NCI-H1092 treated with DMSO at 0.1 percent for 48 hours (cell line): ENCODE measurements at places on chromosomes 3 and 15.

DNA sequence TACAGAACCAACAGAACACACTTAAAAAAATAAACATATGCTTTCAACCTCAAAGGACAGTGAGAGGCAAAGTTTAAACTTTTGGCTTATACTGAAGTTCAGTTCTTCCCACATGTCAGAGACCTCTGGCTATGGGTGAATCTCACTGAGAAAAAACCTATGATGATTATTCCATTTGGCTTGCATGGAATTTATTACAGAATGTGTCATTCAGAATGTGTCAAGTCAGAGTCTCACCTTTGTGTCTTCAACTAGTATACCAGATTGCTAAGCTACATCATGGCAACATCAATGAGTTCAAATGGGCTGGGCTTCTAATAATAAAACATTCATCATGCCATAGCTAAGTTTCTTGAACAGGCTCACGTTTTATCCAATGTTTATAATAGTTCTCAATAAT, 987.0 kb downstream of the NTRK3 start:
- DNase-seq: no peak

- DNase-seq: no peak
Observed at GRCh38 chr3:42130329-42131070, 39.3 kb downstream of the TRAK1 start.

DNA sequence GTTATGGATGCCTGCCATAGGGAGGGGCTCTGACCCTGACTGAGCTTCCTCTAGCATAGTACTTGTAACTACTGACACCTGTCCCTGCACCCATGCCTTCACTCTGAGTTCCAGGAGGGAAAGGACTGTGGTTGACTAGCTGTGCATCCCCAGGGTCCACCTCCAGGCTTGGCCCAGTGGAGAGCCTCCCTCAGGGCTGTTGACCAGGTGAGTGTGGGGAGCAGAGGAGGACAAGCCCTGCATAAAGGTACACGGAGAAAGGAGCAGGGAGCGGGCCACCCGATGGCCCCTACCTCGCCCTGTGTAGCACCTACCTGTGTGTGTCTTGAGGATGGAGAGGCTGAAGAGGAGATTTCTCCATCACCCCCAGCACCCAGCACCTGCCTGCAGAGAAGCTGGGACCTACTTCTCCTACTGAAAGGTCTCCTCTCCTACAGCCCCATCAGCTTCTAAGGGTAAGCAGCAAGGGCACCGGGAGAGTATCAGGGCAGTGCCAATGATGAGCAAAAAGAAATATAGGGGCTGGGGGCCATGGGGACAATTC, 6.7 kb upstream of the LTF start:
- no peak for DNase-seq

DNA sequence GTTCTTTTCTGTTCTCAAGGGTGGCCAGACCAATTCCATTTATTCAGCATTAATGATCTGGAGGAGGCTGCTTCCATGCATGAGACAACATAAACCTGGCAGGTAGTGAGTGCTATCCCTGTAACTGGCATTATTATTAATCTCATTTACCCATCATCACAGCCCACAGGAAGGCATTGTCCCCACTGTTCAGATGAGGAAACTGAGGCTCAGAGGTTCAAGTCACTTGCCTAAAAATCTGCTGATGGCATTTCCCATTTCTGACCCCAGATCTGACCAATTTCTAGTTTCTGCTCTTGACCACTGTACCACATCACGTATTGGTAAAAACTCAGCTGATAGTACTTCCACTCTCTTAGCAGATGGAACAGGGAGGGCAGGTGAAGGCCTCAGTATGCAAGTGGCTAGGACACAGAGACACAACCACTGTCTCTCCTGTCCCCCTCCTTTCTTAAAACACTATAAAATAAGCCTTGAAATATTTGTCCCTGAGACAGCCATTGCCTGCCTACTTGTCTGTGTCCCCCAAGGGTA, 36.1 kb downstream of the TRANK1 start:
- no peak for DNase-seq

DNA sequence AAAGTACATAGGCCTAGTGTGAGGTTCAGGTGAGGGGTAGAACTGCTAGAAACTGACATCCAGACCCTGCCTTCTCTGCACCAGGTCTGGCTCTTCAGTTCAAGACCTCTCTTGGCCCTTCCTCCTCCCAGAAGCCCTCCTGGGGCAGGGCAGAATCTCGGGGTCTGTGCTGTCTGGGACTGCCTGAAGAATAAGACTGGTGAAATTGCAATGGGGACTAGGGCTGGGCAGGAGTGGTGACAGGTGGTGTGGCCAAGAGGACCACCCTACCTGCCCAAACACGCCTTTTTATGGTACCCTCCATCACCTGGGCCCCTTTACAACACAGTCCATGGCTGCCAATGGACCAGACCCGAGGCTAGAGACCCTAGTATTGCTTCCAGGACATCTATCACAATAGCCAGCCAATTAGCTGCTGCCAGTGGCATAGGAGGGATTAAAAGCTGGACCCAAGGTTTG, 1.5 kb upstream of the NCKIPSD start:
- no peak for DNase-seq

DNA sequence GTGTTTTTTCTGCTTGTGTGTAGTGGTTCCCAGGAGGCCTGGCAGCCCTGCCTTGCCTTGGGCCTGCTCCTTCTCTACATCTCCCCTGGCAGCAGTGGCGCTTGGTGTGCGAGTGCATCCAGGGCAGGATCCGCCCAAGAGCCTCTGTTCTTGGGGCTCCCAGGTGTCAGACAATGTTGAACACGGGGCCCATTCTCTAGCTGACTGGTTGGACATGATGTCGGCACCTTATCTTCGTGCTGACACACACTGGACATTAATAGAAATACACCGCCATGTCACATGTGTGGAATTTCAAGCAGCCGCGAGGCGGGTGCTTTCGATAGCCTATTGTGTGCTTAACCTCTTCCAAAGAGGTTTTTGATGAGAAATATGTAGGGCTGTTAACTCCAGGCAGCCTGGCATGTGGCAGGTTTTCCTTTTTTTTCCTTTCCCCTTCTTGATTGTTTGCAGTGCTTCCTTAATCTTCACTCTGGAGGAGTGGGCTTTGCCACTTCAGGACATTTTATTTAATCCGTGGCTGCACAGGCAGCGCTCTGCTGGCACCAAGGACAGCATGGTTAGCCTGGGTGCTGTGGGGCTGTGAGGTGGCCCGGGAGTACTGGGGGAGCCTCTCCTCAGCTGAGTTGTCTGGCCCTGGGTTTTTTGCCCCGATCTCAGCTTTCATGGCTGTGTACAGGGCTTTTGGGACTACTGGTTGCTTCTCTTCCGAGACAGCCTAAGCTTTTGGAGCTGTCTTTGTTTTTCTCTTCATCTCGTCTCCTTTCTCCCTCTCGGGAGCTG, 42.5 kb downstream of the CHCHD6 start:
- DNase-seq: peak; percentile 15

- DNase-seq: no peak
Observed at GRCh38 chr15:74833376-74834107, 7.1 kb downstream of the CPLX3 start.

GRCh38 chr3:51802106-51802703, 23.2 kb upstream of the IQCF6 start:
- no peak for DNase-seq

- no peak for DNase-seq
Observed at GRCh38 chr3:188151438-188151837, 2.5 kb upstream of the LPP start.

GRCh38 chr3:109643590-109643989, 306.2 kb upstream of the DPPA4 start:
- DNase-seq: no peak

- DNase-seq: no peak
Observed at GRCh38 chr15:73751899-73752805, 999 bp downstream of the INSYN1 start.

DNA sequence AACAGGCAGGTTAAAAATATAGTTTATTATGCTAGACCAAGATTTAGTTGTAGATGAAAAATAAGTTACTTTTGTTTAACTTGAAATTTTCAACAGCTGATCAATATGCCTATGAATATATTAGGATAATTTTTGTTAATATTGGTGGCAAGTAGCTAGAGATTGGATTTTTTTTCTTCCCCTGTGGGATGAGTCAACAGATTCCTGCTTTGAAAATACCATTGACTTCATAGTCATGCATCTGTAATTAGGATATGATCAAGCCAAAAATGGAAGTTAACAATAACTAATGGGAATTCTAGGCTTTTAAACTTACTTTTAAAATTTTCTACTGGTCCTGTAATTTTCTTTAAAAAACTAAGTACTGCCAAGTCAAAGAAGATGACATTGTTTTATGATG, 211.7 kb downstream of the ZIC1 start:
- DNase-seq: no peak

- no peak for DNase-seq
Observed at GRCh38 chr3:14523792-14524191, 16.4 kb downstream of the GRIP2 start.

GRCh38 chr15:101534376-101534970, 45.0 kb upstream of the PCSK6 start:
- DNase-seq: no peak

DNA sequence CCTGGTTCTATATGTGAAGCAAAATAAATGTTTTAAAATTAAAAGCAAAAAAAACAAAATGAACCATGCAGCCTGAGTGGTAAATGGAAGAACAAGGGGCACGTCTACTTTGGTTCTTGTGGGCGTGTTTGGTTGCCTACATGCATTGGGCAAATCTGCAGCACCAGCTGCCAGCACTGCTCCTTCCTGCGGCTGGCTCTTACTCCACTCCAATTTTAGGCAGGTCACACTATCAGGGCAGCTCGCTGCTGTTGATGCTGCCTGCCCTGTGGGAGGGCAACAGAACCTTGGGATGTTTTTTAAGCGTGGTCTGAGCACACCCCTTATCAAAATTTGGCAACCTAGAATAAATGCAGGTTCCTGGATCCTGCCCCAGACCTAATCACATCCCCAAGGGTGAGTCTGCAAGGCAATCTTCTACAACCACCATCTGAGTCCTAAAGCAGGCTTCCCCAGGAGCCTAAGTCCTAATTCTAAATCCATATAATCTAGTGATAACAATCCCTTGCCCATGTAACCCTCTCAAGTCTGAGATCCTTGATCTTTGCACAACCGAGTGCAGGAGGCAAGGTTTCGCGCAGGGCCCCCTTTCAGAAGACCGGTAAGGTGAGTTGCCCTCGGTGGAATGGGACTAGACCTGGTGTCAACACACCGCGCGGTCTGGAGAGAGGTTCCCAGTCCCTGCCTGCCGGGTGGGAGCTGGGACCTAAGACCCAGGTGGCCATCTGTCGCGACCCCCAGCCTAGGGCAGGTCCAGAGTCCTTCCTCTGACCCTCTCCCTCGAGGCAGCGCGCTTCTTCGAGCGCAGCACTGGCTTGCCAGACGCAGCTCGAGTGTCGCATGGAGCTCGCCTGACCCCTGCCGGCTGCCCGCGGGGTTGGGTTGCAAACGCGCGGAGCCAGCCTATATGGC, 15.9 kb downstream of the IVD start:
- peak; percentile 26 for DNase-seq

- no peak for DNase-seq
Observed at GRCh38 chr3:146166826-146167225, 5.8 kb upstream of the PLOD2 start.

- DNase-seq: no peak
Observed at GRCh38 chr3:18428036-18428435, 2.9 kb upstream of the SATB1 start.

DNA sequence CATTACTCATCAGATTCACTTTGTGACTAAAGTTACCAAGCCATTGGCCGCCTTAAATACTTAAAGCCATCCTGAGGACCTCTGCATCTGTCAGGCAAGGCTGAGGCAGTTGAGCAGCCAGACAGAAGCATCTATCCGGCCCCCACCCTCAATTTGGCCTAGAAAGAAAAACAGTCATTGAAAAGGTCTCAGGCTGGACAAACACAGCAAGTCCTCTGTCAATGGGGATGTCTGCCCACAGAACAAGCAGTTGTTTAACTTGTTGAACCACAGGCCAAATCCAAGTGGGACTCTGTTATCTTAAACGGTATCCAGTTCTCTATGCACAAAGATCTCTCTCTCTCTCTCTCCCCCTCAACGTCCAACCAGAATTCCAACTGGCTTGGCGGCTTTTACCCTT, 2.8 kb downstream of the ZIC4 start:
- DNase-seq: no peak

- DNase-seq: no peak
Observed at GRCh38 chr15:65952391-65953053, 83.2 kb downstream of the RAB11A start.

GRCh38 chr3:144816323-144816722, 844.7 kb downstream of the DIPK2A start:
- DNase-seq: no peak

DNA sequence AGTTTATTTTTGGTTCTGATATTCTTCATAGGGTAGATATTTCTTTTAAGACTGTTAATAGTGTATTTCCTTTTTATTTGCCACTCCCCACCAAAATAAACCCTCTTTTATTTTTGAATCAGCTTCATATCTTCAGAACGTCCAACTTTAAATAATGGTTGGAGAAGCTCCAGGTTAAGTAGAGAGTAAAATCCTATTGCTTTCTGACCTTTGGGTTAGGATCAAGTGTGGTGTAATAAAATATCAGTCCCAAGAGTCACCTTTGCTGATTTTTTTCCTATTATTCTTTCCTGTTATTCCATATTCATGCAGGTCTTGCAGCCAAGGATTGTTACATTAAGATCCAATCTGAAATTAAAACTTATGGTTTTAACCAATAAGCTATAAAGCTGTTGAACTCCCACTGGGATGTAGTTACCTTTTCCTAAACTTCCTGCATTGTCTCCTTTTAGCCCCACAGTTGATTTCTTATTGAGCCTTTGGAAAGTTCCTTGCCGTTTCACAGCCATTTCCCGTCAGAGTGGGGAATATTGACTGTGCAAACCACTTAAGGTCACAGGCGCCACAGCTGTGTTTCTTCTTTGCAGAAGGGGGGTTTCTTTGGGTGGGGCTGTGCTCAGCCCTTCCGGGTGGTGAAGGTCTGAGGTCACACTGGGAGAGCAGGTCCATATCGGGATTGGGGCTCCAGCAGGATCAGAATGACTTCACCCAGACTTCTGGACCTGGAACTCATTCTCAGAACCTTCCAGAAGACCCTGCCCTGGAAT, 287.3 kb upstream of the CTDSPL start:
- DNase-seq: no peak

DNA sequence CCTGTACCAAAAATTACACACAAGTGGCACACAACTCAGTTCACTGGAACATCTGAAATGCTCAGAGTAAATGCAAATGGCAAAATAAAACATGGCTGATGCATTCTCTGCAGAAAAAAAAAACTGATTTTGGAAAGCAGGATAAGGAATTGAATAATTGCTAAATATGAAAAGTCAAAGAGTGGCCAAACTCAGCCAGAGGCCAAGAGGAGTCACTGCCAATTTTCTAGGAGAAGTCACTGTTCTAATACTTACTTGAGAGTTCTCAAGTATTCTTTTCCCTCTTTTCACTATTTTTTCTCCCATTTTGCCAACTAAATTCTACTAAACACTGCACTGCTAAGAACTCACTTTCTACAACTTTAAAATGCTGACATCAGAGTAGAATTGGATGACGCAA, 1018.6 kb downstream of the TUSC7 start:
- no peak for DNase-seq

DNA sequence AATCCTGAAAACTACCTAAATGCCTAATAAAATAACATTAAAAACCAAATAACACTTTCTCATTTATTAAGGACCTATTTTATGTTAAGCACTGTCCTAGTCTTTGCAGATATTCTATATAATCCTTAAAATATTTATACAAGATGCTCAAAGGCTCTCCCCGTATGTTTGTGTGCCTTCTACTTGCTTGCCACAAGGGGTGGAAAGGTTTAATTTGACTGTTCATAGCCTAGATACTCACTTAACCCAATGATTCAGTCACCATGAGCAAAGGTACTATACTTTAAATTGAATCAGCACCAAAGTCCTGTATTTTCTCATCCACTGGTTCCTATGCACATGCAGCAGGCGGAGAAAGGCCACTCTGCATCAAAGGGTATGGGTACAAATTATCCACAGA, 32.0 kb downstream of the LSAMP start:
- no peak for DNase-seq
